Stimulated activated CD4-positive, alpha-beta T cell treated with anti-CD3 and anti-CD28 coated beads, Interleukin-15, amount 100 ng/mL, for 1 hour (primary cell): ENCODE measurements at places on chromosomes 11 and 22.

- DNase-seq = no peak
Observed at GRCh38 chr11:32913445-32913844, 20.8 kb downstream of the QSER1 start.

- DNase-seq = no peak
Observed at GRCh38 chr11:27111896-27112295, 71.3 kb downstream of the BBOX1 start.

DNA sequence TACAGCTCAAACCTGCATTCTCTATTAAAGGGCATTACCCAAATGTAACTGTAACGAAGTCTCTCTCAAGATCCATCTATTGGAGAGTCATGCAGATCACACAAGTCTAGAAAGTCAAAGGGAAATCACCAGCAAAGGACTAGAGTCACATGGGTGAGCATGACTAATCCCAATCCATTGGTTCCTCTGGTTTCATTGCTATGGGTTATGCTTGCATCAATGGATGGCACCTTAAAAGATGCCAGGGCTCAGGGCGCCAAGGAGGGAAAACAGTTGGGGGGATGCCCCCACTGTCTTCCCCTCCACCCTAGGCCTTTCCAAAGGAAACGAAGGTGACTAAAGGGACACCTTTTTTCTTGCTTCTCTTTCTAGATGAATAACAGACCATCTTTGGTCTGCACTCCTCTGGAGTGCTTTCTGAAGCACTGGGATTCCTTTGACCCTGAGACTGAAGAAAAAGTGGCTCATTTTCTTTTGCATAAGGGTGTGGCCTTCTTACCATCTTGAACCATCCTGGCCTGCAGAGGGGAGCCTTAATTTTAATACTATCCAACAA is 8.1 kb downstream of the NXPE4 start:
- DNase-seq = no peak

DNA sequence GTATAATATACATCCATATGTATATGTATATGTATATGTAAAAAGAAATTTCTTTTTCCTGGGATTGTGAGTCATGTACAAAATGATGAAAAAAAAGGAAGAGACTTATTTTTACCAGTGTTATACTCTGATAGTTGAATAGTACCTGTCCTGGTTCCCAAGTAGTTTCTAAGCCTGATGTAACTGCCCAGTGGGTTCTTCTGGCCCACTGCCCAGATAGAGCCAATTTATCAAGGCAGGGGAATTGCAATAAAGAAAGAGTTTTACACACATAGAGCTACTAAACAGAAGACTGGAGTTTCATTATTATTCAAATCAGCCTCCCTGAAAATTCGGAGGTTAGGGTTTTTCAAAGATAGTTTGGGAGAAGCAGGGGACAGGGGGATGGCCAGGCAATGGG is 29.1 kb upstream of the NARS2 start:
- no peak for DNase-seq

GRCh38 chr22:49928185-49928495 is 9.7 kb downstream of the CRELD2 start:
- no peak for DNase-seq

DNA sequence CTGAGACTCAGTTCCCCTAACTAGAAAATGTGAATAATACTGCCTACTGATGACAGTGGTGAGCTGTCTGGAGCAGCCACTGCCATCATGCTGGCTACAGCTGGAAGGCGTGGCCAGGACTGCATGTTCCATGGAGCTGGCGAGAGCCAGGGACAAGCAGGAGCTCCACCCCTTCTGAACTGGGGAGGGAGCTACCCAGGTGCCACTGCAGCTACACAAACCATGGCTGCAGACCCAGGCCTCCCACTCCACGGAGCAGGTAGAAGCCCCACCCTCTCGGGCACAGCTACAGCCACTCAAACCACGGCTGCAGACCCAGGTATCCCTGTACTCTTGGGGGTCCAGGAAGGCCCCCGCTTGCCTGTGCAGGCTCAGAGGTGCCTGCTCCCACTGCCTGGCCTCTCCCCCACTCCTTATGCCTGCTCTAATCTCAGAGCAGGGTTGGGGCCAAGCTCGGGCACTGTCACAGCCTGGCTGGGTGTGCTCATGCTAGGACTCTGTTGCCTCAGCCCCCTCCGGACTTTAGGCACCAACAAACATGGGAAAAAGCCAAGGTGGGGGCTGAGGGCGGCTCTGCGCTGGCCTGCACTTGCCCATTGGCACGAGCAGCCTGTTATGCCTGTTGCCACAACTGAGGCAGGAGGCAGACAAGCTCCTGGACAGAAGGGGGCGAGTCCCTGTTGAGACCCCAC is 51.7 kb downstream of the RAB30 start:
- DNase-seq = no peak

DNA sequence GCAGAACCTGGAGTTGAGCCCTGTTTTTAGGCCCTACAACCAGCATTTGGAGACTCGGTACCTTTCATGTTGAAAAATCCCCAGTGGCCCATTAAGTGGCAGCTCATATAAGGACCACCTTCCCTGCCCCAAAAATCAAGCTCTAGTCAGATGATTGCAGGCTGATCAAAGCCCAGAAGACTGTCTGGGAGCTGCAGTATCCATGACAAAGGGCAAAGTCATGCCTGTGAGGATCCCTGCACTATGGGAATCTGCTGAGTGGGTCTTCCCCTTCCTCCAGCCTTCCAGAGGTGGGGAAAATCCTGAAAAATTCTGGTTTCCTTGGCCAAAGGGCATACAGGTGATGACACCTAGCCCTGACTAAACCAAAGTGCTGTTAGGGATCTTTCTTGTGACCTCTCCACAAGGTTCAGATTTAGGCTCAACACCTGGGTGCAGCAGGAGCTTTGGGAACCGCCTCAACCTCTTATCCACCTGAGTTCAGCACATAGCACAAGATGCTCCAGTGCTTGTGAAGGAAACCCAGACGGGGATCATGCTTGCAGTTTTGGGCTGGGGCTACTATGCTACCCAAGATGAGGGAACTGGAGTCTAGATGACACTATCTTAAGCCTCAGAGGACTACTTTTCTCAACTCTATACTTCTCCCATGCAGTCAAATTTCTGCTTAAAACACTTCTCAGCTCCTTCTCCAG is 1.2 kb upstream of the TRIM3 start:
- no peak for DNase-seq

DNA sequence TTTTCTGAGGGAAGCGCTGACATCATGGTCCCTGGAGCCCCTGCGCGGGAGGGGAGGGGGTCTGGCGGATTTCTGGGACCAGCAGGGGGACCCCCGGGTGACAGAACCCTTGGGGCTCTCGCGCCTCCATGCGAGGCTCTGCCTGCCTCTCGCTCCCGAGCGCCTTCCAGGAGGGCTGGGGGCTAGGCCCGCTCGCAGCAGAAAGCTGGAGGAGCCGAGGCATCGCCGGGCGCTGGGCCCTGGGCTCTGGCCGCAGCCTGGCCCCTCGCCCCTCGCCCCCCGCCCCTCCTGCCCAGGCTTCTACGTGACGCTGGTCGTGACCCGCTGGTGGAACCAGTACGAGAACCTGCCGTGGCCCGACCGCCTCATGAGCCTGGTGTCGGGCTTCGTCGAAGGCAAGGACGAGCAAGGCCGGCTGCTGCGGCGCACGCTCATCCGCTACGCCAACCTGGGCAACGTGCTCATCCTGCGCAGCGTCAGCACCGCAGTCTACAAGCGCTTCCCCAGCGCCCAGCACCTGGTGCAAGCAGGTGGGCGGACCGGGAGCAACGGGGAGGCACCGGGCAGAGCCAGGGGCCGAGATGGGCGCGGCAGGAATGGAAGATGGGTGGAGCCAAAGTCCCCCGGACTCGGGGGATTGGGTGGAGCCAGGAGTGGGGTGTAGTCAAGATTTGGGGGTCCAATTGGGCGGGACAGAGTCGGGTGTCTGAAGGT is 5.4 kb downstream of the BEST1 start:
- DNase-seq = no peak

- no peak for DNase-seq
Observed at GRCh38 chr11:103486604-103487003, 377.4 kb downstream of the DYNC2H1 start.

DNA sequence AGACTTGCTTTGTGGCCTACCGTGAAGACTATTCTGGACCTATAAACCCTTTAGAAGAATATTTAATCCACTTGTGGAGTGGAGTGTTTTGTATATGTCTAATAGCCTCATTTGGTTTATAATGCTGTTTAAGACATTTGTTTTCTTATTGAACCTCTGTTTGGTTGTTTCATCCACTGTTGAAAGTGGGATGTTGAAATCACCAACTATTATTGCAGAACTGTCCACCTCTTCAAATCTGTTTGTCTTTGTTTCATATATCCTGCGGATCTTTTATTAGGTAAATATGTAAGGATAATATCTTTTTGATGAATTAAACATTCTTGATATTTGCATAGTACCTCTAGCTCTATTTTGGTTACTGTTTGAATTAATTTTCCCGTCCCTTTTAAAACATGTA is 49.1 kb downstream of the XKR3 start:
- no peak for DNase-seq

- no peak for DNase-seq
Observed at GRCh38 chr11:30956751-30957150, 370.6 kb upstream of the MPPED2 start.

DNA sequence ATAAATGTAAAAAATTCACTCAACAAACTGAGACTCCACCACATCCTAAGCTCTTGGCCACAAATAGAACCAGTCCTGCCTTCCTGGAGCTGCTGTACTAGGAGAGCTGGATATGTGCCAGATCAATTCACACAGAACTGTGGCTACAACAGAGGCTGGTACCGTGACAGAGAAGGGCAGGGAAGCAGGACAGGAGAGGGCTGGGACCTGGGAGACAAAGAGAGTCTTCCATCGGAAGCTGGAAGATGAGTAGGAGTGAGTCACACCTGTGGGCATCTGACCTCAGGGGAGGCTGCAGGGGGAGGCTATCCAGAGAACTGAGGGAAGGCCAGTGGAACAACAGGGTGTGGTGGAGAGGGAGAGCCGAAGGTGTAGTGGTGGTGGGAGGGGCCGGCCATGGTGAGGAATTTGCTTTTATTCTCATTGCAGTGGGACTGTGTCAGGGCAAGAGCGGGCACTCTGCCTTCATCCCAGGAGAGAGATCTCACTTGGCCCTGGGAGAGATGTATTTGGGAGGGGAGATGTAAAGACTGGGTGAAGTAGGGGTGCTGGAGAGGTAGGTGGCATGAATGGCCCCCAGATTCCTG is 1.9 kb upstream of the LTBP3 start:
- DNase-seq = no peak

DNA sequence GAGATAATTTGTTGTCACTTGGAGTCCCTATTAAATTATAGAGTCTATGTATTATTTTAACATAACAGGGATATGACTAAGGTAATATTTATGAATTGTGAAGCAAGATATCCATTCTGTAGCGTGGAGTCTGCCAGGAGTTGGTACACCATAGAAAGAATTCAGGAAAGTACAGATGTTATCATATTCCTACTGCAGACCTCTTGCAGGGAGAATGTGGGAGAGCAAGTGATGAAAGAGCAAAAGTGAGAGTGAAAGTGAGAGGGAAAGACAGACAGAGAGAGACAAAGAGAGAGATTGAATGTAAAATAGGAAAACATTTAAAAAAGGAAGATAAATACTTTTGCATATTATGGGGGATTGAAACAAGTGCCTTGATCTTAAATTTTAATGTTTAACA is 468.8 kb downstream of the CNTN5 start:
- no peak for DNase-seq

- no peak for DNase-seq
Observed at GRCh38 chr22:34934261-34934660, 131.7 kb upstream of the ISX start.

- no peak for DNase-seq
Observed at GRCh38 chr22:38757464-38757757, 1.6 kb upstream of the SUN2 start.

GRCh38 chr11:2789791-2790567 is 90.2 kb upstream of the KCNQ1OT1 start:
- no peak for DNase-seq

GRCh38 chr11:45805305-45806071 is 539 bp downstream of the SLC35C1 start:
- no peak for DNase-seq

DNA sequence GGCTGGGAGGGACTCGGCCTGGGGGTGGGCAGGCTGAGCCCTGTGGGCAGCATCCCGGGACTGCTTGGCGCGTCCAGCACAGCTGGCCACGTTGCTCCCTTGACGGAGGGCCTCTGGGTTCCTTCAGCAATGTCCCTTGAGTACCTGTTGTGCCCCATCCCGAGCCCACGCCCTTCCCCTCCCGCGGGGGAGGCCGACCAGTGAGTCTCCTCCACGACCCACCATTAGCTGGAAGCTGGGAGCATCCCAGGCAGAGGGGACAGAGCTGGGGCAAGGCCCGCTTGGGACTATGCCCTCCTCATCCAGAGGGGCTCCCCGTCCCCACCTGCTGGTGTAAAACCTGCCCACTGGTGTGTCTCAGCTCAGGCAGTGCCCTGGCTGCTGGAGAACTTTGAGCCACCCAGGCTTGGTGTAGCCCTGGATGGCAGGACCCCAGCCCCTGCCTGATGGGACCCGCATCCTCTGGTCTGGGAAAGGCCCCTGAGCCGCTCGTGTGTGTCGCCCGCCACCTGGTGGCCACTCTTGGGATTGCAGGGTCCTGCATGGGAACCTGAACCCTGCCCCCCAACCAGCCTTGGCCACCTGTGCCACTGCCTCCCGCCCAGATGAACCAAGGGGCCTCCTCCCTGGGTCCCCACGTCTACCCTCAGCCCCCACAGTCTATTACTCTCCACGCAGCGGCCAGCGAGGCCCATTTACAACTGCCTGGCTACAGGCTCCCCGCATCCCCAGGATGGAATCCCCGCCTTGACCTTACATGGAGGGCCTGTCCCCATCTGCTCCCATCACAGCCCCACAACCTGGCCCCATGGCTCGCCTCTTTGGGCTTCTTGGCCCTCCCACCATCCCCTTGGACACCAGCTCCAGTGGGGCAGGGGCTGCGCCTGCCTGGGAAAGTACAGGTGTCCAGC is 16.6 kb upstream of the ARHGAP8 start:
- DNase-seq = peak; percentile 60

- no peak for DNase-seq
Observed at GRCh38 chr11:94675239-94675638, 92.9 kb upstream of the AMOTL1 start.

GRCh38 chr11:23310276-23310675 is 450.0 kb upstream of the CCDC179 start:
- DNase-seq = no peak

- DNase-seq = no peak
Observed at GRCh38 chr11:35373284-35373933, 45.9 kb downstream of the SLC1A2 start.

GRCh38 chr11:44564166-44564565 is 1.3 kb upstream of the CD82 start:
- no peak for DNase-seq

GRCh38 chr11:33920838-33921613 is 29.1 kb upstream of the LMO2 start:
- DNase-seq = no peak

DNA sequence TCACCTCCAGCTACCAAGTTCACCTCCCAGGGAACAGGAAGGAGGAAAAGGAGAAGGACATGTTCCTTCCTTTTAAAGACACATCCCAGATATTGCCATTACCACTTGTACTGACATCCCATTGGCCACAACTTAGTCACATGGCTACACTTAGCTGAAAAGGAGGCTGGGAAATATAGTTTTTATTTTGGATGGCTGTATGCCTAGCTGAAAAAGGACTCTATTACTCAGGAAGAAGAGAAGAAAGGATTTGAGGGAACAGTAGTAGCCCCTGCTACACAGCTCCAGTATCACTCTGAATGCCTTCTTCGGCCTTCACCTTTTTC is 2.1 kb upstream of the APOA5 start:
- no peak for DNase-seq

GRCh38 chr11:124724979-124725718 is 14.6 kb upstream of the NRGN start:
- no peak for DNase-seq
